ENCODE measurements at places on chromosomes 3 and 15.

DNA sequence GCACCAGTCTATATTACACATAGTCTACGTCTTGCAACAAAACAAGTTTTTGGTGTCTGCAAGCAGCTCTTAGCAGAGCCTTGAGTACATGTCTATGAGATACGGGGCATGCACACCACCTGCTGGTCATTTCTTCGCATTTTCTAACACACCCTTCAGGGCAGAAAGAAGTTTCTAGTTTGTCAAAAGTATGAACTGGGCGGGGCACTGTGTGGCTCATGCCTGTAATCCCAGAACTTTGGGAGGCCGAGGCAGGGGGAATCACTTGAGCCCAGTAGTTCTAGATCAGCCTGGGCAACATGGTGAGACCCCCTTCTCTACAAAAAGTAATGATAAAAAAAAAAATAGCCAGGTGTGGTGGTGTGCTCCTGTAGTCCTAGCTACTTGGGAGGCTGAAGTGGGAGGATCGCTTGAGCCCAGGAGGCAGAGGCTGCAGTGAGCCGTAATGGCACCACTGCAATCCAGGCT lies 64.2 kb upstream of the ARL8B start:
- no peaks in the 10 kb centered on the region for H3K36me3 ChIP-seq
- DNase-seq: peak; percentile 56
- H3K4me3 ChIP-seq: no peak overlapping the region
- no peak overlapping the region for H3K27ac ChIP-seq
- no peaks in the 10 kb centered on the region for H3K27me3 ChIP-seq

GRCh38 chr3:197151580-197151979 lies 122.0 kb upstream of the MELTF start:
- no peak for DNase-seq
- H3K4me1 ChIP-seq: peaks cover 4% of the 10 kb centered on the region
- H3K27ac ChIP-seq: no peak overlapping the region

DNA sequence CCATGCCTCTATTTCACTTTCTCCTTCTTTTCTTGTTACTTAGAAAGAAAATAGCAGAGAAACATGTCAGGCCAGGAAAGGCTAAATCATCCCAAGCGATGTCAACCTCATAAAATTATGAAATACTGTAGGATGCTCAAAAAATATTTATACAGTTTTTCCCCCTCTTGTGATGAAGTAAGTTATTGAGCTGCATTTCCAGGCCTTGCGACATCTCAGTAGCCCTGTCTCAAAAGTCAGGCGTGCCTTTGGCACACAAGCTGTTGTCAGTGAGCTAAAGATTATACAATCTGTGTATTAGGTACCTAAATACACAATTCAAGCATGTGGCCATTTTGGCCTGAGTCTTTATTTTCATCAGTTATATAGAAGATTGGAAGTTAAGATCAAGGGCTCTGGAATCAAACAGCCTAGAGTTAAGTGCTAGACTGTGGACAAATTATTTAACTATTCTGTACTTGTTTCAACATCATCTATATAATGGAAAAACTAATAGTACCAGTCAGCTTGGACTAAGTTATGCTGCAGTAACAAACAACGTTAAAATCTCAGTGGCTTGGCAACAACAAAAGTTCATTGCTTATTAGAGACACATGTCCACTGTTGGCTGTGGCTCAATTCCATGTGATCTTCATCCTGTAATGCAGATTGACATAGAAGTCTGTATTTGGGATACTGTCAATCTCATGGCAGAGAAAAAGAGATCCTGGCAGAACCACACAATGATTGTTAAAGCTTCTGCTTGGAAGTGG lies 406.4 kb upstream of the PROK2 start:
- H3K4me1 ChIP-seq: no peaks in the 10 kb centered on the region
- no peaks in the 10 kb centered on the region for H3K36me3 ChIP-seq
- no peak for DNase-seq
- H3K27me3 ChIP-seq: peaks cover 17% of the 10 kb centered on the region
- H3K27ac ChIP-seq: no peak overlapping the region

- no peaks in the 10 kb centered on the region for H3K27me3 ChIP-seq
- H3K36me3 ChIP-seq: peaks cover 75% of the 10 kb centered on the region
- no peak overlapping the region for H3K27ac ChIP-seq
- H3K4me1 ChIP-seq: no peaks in the 10 kb centered on the region
- no peak overlapping the region for H3K4me3 ChIP-seq
Observed at GRCh38 chr15:63633312-63633711, 36.1 kb downstream of the FBXL22 start.

DNA sequence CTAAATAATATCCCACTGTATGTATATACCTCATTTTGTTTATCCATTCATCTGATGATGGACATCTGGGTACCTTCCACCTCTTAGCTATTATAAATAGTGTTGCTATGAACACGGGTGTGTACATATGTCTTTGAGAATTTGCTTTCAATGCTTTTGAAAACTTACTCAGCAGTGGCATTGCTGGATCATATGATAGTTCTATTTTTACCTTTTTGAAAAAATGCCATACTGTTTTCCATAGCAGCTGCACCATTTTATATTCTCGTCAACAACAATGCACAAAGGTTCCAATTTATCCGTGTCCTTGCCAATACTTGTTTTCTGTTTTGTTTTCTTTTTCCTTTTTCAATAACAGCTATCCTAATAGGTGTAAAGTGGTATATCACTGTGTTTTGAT lies 77.1 kb downstream of the PEAK1 start:
- no peak overlapping the region for H3K27ac ChIP-seq
- no peaks in the 10 kb centered on the region for H3K36me3 ChIP-seq
- H3K4me1 ChIP-seq: no peaks in the 10 kb centered on the region

DNA sequence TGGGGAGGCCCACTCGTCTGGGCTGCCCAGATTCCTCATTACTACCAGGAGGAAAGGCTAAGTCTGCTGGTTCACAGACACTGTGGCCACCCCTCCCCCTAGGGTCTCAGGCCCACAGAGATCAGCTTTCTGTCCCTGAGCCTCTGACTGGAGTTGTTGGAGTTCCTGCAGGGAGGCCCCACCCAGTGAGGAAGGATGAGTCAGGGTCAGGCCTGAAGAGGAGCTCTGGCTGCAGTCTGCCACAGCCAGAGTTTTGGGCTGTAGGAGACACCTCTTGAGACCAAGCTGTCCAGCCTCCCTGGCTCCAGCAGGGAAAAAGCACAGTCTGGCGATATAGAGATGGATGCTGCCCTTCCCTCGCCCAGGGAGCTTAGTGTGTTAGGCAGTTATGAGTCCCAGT lies 720.9 kb upstream of the SEMA6D start:
- H3K4me1 ChIP-seq: no peaks in the 10 kb centered on the region
- H3K27ac ChIP-seq: no peak overlapping the region
- H3K36me3 ChIP-seq: no peaks in the 10 kb centered on the region

DNA sequence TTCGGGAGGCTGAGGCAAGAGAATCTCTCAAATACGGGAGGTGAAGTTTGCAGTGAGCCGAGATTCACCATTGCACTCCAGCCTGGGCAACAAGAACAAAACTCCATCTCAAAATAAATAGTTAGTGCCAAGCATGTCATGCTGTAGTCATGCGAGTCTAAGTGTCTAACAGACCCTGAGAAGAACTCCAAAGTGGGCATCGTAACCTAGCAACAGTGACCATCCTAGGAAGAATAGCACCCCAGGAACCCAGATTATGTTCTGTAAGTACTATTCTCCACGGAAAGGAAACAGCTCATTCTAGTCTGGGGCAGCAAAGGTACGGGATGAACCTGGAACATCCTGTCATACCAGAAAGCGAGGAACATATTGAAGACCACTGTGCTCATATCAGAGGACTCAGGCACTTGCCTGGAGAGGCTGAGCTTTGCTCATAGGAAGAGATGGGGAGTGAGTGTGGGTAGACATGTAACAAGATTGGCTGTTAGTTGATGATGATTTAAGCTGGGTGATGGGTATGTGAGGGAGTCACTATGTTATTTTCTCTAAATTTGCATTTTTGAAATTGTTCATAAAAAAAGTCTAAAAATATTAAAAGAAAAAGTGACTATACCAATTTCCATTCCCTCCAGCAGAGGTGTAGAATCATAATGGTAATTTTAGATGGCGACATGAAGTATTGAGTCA lies 31.7 kb downstream of the BCL2L10 start:
- H3K4me3 ChIP-seq: no peak overlapping the region
- peaks cover 33% of the 10 kb centered on the region for H3K4me1 ChIP-seq
- DNase-seq: no peak
- peaks cover 7% of the 10 kb centered on the region for H3K27me3 ChIP-seq
- H3K27ac ChIP-seq: no peak overlapping the region
